ENCODE measurements at places on chromosomes 7 and 10.

GRCh38 chr10:110577056-110577455 is 9.6 kb downstream of the SMC3 start:
- no peak for DNase-seq

GRCh38 chr7:46071601-46072000 is 150.5 kb upstream of the IGFBP3 start:
- DNase-seq = no peak

DNA sequence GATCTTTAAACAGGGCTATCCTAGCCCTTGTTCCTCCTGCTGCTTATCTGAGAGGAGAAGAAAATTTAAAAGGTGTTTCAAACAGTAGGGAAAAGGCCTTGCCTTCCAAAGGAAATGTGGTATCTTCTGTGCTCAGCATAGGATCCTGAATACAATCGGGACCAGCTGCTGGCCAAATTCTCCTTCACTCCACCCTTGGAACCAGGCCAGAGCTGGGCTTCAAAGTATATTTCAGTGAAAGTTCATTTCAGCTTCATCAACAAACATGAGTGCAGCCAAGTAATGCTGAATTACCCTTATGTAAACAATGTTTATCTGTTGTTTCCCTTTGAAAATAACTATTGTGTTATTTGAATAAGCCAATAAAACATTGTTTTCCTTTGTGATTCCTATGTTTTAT is 146.5 kb upstream of the MEOX2 start:
- DNase-seq = no peak

DNA sequence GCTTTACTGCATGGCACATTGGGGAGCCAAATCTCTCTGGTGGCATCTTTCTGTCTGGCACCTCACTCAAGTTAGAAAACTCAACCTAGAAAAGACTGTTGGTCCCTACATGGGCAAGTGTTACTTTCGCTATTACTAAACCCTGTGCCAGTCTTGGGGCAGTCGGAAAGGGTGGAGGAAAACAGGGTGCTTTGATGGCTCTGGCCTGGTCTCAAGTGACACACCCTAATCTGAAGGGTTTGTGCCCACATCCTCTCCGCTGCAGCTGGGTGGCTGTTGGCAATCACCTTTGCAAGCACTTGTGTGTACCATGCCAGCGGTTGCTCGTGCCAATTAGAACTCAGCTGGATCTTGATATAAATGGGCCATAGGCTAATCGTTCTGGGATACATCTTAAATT is 159.8 kb upstream of the ITGB1 start:
- no peak for DNase-seq

DNA sequence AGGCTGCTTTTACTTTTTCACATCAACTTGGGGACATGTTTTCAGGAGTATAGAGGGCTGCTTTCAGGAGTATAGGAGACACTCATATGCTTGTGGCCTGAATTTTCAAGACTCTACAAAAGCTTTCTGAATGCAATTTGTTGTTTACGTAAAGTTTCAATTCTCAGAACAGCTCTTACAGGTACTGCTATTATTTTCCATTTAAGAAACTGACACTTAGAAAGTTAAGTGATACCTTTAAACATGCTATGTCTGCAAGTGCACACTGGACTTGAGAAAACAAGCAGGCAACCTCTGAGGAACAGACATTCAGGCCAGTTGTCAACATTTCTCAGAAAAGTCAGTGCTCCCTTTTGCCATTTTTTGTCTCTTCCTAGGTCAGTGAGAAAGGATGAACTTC is 70.0 kb upstream of the PHYHIPL start:
- no peak for DNase-seq

DNA sequence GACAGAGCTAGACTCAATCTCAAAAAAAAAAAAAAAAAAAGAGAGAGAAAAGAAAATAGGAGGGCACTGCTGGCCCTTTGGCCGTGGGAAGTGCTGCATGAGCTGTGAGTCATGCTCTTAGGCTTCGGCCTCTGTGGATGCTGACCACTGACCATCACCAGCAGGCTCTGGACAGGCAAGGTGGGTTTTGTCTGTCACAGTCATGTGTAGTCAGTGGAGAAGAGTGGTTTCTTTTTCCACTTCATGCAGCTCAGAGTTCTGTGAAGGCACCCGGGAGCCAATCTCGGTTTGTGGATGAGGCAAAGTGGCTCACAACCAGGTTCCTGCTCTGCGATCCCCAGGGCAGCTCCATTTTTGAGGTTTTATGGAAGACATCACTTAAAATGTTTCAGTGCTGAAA is 58.1 kb downstream of the PRTFDC1 start:
- no peak for DNase-seq

- DNase-seq = no peak
These were observed 492.9 kb upstream of the FOXK1 start for GRCh38 chr7:4189131-4189570.

DNA sequence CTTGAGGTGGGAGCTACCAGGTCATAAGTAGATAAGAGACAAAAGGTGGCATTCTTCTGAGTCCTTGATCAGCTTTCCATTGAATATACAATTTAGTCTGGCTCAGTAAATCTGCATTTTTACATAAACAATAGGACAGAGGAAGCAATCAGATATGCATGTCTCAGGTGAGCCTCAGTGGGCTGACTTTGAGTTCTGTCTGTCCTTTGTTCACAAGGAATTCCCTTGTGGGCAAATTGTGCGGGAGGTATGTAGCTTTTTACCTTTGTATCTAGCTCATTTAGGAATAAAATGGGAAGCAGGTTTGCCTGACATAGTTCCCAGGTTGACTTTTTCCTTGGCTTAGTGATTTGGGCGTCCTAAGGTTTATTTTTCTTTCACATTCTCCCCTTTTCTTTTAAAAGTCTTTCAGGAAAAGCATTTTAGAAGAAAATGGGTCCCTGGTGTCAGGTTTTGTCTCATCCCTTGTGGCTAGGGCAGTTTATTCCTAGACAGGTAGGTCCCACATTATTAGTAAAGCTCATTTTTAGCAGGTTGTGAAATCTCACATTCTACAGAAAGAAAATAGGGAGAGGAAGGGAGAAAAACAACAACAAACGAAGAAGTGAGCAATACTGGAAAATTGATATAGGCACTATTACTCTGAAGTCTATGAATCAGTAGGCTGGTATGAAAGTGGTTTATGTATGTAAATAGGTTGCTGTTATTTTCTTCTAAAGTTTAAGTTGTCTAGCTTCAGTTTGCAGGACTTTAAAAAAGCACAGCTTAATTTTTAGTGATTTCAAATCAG is 16.5 kb downstream of the SPAM1 start:
- DNase-seq = no peak

DNA sequence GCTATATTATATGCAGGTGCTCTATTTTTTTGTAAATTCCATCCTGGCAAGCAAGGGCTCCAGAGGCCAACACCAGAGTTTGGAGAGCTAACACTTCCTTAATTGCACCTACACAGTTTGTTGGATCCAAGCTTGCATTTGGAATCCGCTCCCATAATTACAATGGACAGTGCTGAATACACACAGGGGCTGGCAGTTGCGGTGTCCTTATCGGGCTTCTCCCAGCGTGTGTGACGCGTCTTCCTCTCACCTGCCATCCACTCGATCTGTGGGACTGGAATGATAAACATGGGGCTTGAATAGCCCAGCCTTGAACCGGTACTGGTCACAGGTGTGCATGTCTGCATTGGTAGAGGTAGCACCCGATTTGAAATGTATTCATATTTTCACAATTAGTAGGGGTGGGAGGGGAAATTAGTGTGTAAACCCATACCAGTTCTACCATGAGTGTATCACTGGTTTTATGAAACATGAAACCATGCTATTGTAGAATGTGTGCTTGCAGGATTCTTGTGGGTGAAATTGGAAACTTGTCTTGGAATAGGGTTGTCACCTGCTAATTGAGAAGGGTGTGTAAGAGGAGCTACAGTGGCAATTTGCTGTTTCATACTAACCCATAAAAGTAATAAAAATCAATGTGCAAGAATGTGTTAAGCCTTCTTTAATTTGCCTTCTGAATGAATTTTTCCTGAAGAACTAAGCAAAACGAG is 316.5 kb downstream of the WDR11 start:
- no peak for DNase-seq

DNA sequence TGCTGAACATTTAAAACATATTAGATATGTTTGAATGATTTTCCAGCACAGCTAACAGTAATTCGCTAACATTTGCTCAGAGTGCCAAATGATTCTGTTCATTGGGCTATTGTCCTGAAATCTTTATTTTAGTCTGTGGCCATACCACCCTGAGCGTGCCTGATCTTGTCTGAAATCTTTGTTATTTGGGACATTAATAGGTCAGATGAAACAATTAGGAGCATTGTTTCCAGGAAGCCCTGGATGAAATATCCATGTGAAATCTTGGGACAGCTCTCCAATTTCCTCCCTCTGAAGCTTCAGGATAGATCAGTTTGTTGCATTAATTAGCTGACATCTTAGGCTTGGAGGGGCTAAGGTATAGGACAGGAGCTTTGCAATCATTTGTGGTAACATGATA is 512.0 kb downstream of the KIF20B start:
- no peak for DNase-seq

DNA sequence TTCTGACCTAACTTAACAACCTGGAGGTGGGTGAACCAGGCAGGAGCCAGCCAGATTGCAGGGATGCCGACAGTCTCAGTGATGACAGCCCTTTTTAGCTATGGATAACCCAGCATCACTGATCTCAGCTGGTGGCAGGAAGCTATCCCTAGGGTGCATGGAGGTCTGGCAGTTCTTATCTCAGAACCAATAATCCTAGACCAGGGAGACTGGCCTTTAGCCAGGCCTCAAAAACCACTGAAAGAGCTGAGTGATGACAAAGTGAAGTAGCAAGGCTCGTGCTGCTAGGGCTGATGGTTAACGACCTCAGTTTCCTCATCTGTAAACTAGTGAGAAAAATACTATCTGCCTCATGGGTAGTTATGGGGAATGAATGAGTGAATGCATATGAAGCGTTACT is 112.5 kb downstream of the RALA start:
- DNase-seq = no peak

- DNase-seq = no peak
These were observed 252.4 kb upstream of the GHITM start for GRCh38 chr10:83886871-83887270.

DNA sequence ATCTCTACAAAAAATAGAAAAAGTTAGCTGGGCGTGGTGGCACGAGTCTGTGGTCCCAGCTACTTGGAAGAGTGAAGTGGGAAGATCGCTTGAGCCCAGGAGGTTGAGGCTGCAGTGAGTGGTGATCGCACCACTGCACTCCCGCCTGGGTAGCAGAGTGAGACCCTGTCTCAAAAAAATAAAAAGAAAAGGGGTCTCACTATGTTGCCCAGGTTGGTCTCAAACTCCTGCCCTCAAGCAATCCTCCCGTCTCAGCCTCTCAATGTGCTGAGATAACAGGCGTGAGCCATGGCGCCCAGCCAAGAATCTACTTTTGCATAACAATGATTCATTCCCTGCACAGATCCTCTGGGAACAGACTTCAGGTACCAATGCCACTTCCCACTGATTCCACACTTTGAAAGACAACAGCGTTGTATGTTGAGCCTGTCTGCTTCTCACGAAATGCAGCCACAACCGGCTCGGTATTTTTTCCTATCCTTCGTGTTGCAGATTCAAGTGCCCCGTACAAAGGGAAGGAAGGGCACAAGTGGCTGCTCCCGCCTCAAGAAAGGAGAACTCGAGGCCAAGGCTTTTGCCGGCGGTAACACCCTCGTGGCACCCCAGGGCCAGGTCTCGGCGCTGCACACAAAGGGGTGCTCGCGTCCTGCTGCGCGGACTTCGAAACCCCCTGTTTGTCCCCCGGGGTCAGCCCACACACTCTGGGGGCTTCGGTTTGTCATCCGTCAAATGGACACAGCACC is 745 bp downstream of the DAGLB start:
- no peak for DNase-seq

DNA sequence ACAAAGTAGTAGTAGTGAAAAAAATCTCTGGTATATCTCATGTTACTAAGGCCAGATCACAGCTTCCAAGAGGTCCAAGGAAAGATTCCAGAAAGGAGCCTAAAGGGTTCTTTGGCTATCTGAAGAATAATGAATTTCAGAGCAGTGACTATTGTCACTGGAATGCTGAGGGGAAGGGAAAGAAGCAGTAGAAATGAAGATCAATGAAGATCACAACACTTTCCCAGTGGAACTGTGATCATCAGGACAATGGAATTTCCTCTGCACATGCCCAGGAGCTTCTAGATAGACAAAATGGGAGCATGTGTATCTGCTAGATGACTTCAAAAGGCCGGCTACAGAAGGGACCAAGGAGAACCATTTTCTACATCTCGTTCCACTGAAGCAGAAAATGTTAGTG is 219.5 kb upstream of the PHYHIPL start:
- DNase-seq = no peak

DNA sequence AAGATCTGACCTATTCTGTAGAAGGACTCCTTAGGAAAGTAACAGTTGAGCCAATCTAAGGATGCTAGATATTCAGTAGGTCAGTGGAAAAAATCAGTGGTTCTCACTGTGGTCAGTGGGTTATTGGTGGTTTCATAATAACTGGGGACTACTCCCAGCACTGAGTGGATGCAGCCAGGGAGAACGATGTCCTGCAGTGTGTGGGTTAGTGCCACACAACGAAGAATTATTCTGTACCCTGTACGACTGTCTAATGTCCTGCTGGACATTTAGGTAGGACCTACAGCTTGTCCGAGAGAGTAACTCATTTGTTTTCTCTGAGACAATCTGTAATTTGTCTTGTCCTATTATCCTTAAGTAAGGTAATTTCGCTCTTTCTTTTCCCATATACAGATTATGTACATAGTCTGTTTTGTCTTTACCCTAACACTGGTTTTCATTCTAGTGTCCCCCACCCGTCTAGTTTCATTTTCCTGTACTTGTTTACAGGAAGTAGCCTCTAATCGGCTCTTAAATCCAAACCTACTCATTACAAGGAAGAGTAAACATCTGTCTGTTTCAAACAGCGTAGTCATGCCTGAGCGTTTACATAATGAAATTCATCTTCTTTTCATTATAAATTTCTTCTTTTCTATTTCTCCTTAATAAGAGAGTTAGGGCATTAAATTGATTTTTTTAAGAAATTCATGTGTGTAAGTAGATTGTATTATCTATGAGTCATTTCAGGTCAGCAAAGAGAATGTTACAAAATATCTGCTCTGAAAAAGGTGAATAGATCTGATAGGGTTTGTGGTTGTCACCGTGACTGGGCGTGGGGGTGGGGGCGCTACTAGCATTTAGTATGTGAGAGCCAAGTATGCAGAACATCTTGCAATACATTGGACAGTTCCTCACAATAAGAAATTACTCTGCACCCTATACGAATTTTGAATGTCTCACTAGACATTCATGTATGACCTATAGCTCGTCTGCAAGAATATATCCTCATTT is 8.3 kb upstream of the ZC3HAV1L start:
- peak; percentile 41 for DNase-seq

- no peak for DNase-seq
These were observed 41.0 kb upstream of the RAPGEF5 start for GRCh38 chr7:22397981-22398380.

DNA sequence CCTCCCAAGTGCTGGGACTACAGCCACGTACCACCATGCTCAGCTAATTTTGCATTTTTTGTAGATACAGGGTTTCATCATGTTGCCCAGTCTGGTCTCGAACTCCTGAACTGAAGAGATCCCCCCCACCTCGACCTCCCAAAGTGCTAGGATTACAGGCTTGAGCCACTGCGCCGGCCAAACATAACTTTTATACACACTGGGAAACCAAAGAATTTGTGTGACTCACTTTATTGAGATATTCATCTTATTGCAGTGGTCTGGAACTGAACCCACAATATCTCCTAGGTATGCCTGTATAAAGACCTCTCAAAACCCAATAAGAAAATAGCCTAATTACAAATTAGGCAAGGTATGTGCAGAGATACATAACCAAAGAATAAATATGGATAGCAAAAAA is 182.6 kb upstream of the FEZF1 start:
- DNase-seq = no peak

- DNase-seq = no peak
These were observed 303.8 kb downstream of the PRKG1 start for GRCh38 chr10:51377932-51378599.

All from stimulated activated CD8-positive, alpha-beta memory T cell treated with anti-CD3 and anti-CD28 coated beads, Interleukin-7, amount 100 ng/mL, for 1 hour (primary cell).